Fibroblast of skin of right biceps (primary cell): ENCODE measurements at places on chromosomes 4 and X.

DNA sequence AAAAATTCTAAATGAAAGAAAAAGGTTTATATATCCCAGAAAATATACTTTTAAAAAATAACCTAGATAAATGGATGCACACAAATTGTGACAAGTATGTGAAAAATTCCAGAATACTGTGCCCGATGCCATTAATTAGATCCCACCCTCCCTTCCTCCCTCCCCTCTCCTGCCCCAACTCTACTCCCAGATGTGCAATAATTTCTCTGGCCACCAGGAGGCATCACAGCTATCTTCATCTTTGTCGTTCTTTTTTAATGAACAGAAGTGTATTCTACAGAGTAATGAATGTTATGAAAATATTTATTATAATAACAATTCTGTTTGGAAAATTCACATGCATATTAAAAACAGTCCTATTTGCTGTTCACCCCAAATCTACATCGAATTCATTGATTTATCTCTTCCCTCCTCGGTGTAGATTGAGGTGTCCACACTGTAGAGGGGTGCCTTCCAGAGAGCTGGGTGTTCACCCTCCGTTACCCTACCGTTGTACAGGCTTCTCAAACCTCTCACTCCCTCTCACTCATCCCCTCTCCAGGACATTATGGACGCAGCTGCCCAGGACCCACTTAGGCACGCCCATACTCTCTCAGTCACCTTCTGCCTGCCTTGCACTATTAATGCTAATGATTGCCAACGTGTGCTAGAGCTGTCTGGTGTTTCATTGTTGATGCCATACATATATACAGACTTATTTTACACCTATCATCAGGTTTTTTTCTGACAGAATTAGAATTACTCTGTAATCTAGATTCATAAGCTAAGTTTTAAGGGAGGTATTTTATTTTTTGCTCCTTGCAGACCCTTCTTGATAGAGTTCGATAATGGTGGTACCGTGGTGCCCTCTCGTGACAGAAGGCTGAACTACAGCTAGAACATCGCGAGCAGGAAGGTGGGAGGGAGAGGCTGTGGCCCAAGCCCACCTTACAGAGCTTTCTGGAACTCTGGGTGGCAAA is 14.1 kb downstream of the RAB40AL start:
- DNase-seq: peak; percentile 36

GRCh38 chr4:150068300-150068960 is 9.8 kb upstream of the DCLK2 start:
- no peak for DNase-seq

GRCh38 chr4:152990471-152991131 is 54.5 kb downstream of the FHDC1 start:
- no peak for DNase-seq

DNA sequence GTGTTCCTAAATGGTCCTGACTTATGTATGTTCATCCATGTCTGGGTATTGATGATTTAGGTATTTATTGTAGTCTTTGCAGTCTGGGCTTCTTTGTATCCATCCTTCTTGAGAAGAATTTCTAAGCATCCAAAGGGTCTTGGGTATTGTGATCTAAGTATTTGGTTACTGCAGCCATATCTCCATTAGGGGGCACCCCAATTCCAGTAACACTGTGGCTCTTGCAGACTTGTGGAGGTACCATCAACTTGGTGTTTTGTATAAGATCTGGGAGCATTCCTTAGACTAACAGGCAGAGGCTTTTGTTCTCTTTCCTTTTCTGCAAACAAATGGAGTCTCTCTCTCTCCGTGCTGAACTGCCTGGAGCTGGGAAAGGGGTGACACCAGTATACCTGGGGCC is 113.7 kb upstream of the NEXMIF start:
- DNase-seq: no peak
